ENCODE measurements at places on chromosomes 1 and 21. TPM values are rescaled to one million over a fixed set of nuclear protein-coding genes. Genes with fewer than 3 reads are reported as not detected.

GRCh38 chr1:9844756-9845155 lies 21.0 kb upstream of the CLSTN1 start:
- H3K27ac ChIP-seq, result no peak overlapping the region
- H3K4me3 ChIP-seq, result no peak overlapping the region
- no peaks in the 10 kb centered on the region for H3K27me3 ChIP-seq
- DNase-seq, result no peak
- H3K36me3 ChIP-seq, result no peaks in the 10 kb centered on the region

DNA sequence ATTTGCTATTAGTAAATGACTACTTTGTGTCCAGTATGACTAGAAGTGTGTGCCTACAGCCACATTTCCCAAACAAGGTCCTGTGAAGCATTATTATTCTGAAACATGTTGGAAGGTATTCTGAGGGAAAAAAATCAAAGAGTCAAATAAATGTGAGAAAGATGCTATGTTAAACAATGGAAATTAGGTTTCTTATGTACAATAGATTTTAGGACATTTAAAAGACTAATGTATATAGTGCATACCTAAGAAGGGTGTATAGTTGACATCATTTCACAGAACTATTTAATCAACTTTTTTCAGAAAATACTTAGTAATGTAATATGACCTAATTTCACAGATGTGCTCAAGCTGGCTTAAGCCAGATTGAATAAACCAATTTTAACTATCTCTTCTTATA lies 582.5 kb downstream of the USP25 start:
- no peak overlapping the region for H3K4me3 ChIP-seq
- no peaks in the 10 kb centered on the region for H3K27me3 ChIP-seq
- no peak for DNase-seq
- no peaks in the 10 kb centered on the region for H3K36me3 ChIP-seq
- no peak overlapping the region for H3K27ac ChIP-seq

DNA sequence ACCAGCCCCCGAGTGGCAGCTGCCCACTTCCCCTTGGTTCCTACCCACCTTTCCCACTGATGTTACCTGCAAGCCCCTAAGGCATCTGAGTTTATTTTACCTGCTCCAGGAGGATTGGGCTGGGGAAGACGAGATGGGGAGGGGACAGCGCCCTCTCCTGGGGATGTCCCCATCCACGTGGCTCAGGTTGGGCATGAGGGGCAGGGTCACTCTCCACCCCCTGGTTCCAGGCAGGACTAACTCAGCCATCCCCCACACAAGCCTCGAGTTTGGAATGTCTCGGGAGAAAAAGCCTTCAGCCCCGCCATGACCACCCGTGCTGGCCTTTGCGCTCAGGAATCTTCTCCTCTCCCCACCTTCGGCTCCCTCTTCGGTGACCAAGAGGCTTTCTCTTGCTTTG lies 90.0 kb downstream of the ARHGEF10L start:
- no peaks in the 10 kb centered on the region for H3K36me3 ChIP-seq
- peak; percentile 81 for DNase-seq
- H3K4me1 ChIP-seq, result no peaks in the 10 kb centered on the region
- no peaks in the 10 kb centered on the region for H3K27me3 ChIP-seq
- H3K4me3 ChIP-seq, result no peak overlapping the region
- H3K27ac ChIP-seq, result no peak overlapping the region

DNA sequence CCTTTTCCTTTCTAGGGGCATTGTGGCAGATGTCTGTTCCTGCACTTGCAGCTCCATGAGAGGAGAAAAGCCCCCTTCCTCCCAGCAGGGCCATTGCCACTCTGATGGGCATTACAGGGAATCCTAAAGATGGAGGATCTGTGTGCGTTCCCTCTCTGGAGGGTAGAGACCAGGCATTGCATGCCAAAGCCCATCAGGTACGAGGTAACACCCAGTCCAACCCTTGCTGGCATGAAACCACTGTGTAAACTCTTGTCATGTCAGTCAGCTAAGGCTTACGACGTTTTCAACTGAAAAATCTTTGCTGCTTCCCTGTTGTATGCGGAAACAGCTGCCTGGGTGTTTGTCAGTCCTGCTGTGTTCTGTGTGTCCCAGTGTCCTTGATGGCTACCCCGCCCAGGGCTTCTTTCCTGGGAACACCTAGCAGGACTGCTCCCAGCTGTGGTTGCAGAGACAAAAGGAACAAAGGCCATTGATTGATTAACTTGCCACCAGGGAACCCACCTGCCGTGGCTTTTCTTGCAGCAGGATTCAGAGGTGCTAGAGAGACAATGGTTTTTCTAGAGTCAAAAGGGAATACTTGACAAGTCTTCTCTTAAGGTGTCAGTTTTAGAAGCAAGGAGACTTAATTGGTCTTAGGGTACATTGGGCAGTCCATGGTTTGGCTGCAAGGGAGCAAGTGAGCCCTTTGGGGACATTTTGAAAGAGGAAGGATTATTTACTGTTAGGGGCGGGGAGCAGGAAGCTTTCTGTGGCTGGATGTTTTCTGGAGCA lies 24.6 kb downstream of the B3GALT5 start:
- H3K36me3 ChIP-seq, result peaks cover 23% of the 10 kb centered on the region
- peak; percentile 64 for DNase-seq
- peak overlapping the region; percentile 26 for H3K27ac ChIP-seq
- no peaks in the 10 kb centered on the region for H3K27me3 ChIP-seq
- no peak overlapping the region for H3K4me3 ChIP-seq

- H3K4me3 ChIP-seq, result no peak overlapping the region
- no peaks in the 10 kb centered on the region for H3K27me3 ChIP-seq
- no peaks in the 10 kb centered on the region for H3K4me1 ChIP-seq
- H3K36me3 ChIP-seq, result no peaks in the 10 kb centered on the region
- DNase-seq, result no peak
These were observed 66.4 kb downstream of the RGS13 start for GRCh38 chr1:192702212-192702902.

MANEAL gene
- 22.7 TPM for total RNA-seq

FCRL1 gene
- not detected for total RNA-seq

- peak overlapping the region; percentile 79 for H3K4me3 ChIP-seq
- DNase-seq, result peak; percentile 57
- peaks cover 4% of the 10 kb centered on the region for H3K4me1 ChIP-seq
- H3K36me3 ChIP-seq, result no peaks in the 10 kb centered on the region
These were observed 1.2 kb downstream of the RUNX3 start for GRCh38 chr1:24928689-24929397.

DNA sequence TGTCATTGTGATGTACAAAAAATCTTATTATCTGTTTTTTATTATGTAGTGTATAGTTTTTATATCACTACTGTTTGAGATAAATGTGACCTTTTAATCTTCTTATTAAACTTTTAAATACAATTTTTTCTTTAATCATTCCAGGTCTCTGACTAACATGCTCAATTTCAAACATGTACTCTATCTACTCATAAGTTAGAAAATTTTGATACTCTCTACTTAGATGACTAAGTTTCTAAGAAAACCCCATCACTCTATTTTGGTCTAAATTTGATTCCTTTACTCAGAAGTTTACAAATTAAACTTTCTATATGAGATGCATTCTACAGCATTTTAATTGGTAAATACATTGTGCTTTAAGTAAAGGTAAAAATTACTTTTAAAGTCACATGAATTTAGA lies 544.0 kb downstream of the PTBP2 start:
- DNase-seq, result no peak
- H3K4me3 ChIP-seq, result no peak overlapping the region
- H3K4me1 ChIP-seq, result no peaks in the 10 kb centered on the region
- H3K36me3 ChIP-seq, result no peaks in the 10 kb centered on the region
- H3K27me3 ChIP-seq, result no peaks in the 10 kb centered on the region

GRCh38 chr1:200740571-200741208 lies 2.0 kb downstream of the CAMSAP2 start:
- H3K4me1 ChIP-seq, result peaks cover 2% of the 10 kb centered on the region
- no peak for DNase-seq
- no peak overlapping the region for H3K27ac ChIP-seq
- H3K36me3 ChIP-seq, result no peaks in the 10 kb centered on the region

DNA sequence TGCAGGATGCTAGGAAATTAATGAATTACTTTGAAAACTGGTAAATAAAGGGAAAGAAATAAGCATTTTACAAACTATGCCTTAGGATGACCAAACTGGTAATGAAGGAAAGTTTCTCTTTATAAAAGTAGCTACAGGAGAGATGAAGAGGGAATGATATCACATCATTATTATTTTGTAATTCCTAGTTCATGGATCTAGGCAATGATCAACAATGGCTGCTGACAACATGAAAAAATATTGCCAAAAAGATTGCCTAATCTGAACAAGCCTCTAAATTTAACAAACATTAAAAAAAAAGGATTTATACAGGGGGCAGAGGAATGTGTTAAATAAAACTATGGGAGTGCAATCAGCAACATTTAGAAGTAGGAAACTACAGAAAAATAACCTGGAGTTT lies 38.9 kb downstream of the NOS1AP start:
- no peaks in the 10 kb centered on the region for H3K27me3 ChIP-seq
- DNase-seq, result no peak
- peaks cover 19% of the 10 kb centered on the region for H3K36me3 ChIP-seq
- no peaks in the 10 kb centered on the region for H3K4me1 ChIP-seq

DNA sequence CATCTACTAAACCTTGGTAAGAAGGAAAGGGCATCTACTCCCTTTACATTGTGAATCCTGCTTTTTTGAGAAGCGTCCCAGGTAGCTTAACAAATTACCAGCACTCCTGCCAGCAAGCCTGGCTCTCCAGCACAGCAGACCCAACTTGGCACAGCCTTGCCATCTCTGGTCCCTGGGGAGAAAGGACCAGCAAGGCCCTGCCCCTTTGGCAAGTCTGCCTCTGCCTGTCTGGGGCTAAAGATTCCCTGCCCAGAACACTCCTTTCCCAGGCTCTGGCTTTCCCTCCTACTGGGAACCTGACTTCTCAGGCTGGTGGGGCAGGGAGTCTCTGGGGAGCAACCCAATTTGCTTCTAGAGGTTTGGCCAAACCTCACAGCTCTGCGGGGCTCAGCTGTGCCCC lies 68.5 kb downstream of the ATP2B4 start:
- no peak overlapping the region for H3K4me3 ChIP-seq
- no peaks in the 10 kb centered on the region for H3K27me3 ChIP-seq
- peaks cover 10% of the 10 kb centered on the region for H3K4me1 ChIP-seq
- H3K27ac ChIP-seq, result no peak overlapping the region
- no peaks in the 10 kb centered on the region for H3K36me3 ChIP-seq

DNA sequence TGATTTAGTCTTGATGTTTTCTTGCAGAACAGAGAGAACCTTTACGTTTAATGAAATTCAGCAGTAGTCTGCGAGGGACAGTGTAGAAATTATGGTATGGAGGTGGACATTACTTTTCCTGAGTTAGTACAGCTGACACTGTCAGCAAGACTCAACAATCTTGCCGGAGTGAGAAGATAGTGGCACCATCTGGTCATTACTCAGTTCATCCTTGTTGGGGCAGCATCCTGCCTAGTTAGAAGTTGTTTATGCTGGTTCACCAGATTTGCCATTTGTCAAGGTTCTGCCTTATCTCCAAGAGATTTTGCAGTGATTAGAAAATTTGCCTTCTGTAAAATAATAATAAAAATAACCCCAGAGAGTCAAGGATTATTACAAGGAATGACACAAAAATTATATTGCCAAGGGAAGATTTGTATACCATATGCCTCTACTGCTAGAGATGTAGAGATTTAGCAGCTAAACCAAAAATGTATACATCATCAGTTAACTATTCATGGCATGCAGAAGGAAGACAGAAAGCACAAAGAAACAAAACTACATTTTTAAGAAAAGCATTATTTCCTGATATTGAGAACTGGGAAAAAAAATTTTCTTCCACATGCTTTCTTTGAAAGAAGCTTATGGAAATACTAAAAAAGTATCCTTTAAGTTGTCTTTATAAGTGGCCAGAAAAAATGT lies 1967.4 kb downstream of the NCAM2 start:
- H3K4me3 ChIP-seq, result no peak overlapping the region
- no peaks in the 10 kb centered on the region for H3K27me3 ChIP-seq
- no peaks in the 10 kb centered on the region for H3K36me3 ChIP-seq
- H3K27ac ChIP-seq, result no peak overlapping the region

DNA sequence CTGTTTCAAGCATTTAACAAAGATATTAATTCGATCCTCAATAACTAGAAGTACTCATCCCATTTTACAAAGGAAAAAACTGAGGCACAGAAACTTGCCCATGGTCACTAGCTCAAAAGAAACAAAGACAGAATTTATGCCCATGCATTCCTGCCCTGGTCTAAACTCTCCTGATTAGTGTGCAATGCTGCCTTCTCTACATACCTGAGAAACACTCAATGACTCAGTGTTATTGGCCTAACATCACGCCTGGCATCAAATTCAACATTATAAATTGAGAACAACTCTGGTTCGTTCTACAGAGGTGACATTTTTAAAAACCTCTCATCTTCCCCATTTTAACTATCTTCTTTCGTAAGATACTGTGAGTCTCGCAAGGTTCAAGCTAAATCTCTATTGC lies 5.2 kb downstream of the APP start:
- H3K4me1 ChIP-seq, result peaks cover 8% of the 10 kb centered on the region
- no peak overlapping the region for H3K27ac ChIP-seq
- H3K36me3 ChIP-seq, result peaks cover 5% of the 10 kb centered on the region
- no peaks in the 10 kb centered on the region for H3K27me3 ChIP-seq
- H3K4me3 ChIP-seq, result no peak overlapping the region
- DNase-seq, result no peak

DNA sequence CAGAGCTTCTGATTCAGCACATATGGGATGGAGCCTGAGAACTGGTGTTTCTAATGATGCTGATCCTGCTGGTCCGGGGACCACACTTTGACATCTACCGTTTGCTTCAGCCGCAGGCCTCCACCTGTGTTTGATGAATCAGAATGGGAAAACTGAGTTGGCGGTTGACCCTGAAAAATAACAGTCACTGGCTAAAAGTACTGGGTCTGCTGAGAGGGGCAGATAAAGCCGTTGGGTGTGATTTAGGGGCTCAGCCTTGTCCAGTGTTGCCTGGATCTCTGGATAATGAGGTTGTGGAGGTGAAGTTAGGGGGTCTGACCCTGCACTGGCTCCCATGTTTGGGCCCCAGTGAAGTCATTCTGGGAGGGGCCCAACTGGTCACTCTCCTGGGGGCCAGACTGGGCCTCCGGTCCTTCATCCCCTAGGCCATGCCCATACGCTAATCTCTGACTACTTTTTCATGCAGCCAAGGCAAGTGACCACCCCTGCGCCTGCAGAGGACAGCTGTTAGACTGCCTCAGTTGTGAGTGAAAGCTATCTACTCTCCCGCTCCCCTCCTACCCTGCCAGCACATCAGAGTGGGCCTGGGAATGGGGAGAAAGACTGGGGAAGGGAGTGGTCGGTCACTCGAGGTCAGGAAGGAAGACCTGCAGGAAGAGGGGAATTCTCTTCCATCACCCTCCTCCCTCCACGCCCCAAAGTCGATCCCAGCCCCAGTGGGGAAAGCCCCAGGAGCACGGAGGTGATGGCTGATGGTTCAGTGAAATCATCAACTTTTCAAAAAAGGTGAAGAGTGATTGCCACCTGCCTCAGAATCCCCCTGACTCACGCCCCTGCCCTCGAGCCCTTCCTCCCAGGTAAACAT lies 27.7 kb downstream of the VASH2 start:
- peaks cover 75% of the 10 kb centered on the region for H3K36me3 ChIP-seq
- H3K27ac ChIP-seq, result no peak overlapping the region
- DNase-seq, result peak; percentile 21
- no peak overlapping the region for H3K4me3 ChIP-seq

GRCh38 chr1:8318436-8318835 lies 522 bp downstream of the SLC45A1 start:
- no peaks in the 10 kb centered on the region for H3K36me3 ChIP-seq
- DNase-seq, result no peak
- H3K27ac ChIP-seq, result no peak overlapping the region
- peak overlapping the region; percentile 78 for H3K4me3 ChIP-seq

MAP7D1 gene
- total RNA-seq, result 49.9 TPM

All from H9 (cell line).